D341Med (cell line): ENCODE measurements at places on chromosomes 2 and 18.
A peak's percentile ranks its signal among the peaks of the same experiment; 100 is the strongest.

DNA sequence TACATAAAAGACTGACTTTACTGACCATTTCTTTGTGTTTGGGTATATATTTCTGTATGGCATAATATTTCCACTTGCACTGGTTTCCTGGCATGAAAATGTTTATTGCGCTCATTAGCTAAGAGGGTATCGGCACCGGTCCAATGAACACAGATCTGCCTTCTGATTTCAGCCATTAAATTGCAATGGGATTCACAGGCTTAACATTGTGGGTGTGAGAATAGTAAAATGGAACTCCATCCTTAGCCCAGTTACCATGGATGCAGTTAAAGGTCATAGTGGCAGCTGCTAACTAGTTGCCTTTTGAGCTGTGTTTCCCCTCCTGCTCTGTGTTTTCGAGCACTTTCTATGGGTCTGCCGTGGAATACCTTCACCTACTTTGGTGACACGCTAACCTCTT lies 352.6 kb upstream of the POU3F3 start:
- no peak for DNase-seq

GRCh38 chr18:25759111-25759510 lies 331.3 kb downstream of the SS18 start:
- DNase-seq = no peak

- DNase-seq = peak; percentile 69
Observed at GRCh38 chr2:22995576-22995975, 389.4 kb upstream of the KLHL29 start.

DNA sequence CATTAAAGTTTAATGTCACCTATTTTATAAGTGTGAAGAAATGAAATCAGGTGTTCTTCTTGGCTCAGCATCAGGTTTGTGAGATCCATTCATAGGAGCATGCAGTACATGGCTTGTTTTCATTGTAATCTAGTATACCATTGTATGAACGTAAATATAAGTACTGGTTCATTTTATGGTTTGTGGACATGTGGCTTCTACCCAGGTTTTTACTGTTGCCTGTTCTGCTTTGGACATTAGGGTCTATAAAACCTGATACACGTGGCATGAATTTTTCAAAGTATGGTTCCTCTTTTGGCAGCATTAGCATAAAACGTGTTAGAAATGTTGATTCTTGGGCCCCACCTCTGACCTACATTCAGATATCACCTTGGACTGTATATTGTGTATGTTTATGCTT lies 175.5 kb downstream of the PRPF40A start:
- DNase-seq = no peak

DNA sequence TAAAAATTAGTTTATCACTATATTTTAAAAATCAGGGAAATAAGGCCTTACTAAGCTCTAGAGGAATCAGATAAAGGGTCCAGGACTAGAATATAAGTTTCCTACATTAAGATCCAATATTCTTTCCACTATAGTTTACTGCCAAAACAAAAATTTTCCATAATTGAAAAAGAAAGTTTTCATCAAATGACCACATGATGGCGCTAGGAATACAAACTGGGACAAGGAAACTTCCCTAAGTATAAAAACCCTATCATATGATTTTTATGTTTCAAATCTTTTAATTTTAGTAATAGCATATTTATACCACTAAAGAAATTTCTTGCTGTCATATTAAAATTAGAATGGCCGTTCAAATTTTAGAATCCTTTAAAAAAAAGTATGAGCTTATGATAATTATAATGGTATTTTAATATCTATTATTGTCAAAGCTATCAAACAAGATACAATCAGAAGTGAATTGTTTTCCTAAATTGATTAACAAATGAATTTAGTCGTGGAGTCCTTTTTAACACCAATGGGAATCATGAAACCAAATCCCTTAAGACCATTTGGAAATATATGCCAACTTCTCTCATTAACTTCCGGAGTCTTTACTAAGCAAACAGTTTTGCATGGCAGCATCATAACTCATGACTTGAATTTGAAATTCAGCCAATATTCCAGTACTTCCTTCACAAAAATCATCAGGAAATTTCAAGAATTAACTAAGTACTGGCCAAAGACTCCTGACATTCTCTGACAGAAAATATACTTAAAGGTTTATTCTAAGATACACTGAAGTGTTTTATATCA lies 70.3 kb downstream of the SCN1A start:
- DNase-seq = no peak

DNA sequence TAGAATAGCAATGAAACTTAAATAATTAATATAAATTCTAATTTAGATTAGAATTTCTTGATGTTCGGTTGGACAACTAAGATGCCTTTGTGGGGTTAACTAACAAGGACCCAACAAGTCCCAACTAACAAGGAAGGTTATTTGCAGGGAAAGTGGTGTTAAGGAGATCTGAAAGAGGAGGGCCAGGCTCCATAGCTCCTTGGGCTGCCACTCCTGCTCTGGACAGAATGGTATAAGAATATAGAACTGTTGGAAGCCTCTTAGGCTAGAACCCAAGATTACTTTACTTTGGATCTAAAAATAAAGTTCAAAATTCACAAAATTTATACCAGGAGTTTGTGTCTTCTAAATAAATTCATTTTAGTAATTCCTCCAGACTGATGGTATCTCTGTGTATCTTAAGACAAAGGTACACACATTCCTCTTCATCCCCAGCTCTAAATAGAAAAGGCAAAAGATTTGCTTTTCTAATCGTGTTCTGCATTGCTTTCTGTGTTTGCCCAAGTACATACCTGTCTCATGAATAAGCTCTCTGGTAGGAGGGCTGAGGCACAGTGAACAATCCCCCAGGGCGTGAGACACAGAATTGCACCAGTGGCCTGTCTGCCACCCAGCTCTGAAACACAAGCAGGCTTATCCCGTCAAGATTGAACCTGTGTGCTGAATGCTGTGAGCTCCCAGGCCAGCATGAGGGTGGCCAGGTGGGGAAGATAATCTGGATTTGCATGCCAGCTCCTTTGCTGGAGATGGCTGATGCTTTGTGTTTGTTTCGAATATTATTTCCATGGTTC lies 176.0 kb downstream of the ACKR3 start:
- DNase-seq = peak; percentile 81
